Type B pancreatic cell (in vitro differentiated cells): ENCODE measurements at places on chromosomes 4 and X. TPM values are rescaled to one million over a fixed set of nuclear protein-coding genes. Genes with fewer than 3 reads are reported as not detected.

- no peak for DNase-seq
Measured at GRCh38 chr4:150368667-150369066, 213.3 kb upstream of the MAB21L2 start.

- no peak for DNase-seq
Measured at GRCh38 chrX:3627594-3627993, 85.9 kb downstream of the PRKX start.

DNA sequence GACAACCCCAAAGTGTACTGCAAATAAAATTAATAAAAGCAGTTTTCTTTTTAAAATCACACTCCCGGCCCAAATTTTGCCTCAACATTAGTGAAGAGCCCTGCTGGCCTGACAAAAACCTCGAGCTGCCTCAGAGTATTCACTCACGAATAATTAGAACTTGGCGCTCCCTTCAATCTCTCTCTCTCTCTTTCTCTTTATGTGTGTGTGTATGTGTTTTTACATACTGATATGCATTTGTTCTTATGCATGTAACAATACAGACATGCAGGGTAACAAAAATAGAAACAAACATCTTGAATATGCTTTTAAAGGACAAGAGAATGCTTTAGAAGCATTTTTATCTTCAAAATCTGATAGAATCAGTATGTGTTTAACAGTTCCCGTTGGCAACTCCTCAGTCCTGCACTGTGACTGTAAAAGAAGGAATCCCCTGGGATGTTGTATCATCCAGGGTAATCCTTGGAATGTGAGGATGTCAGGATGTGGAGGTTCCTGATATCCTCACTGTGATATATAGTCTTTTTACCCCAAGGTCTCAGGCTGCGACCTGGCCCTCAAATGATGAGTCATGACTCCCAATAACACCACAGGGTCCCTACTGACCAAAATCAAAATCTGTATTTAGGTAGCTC, 53.0 kb downstream of the PTCHD1 start:
- no peak for DNase-seq

PITX2 gene
- 4.5 and 13.8 TPM in 2 replicates for total RNA-seq
